Posterior cingulate gyrus (tissue), 11 donors: ENCODE measurements at places on chromosomes 3 and 15.

DNA sequence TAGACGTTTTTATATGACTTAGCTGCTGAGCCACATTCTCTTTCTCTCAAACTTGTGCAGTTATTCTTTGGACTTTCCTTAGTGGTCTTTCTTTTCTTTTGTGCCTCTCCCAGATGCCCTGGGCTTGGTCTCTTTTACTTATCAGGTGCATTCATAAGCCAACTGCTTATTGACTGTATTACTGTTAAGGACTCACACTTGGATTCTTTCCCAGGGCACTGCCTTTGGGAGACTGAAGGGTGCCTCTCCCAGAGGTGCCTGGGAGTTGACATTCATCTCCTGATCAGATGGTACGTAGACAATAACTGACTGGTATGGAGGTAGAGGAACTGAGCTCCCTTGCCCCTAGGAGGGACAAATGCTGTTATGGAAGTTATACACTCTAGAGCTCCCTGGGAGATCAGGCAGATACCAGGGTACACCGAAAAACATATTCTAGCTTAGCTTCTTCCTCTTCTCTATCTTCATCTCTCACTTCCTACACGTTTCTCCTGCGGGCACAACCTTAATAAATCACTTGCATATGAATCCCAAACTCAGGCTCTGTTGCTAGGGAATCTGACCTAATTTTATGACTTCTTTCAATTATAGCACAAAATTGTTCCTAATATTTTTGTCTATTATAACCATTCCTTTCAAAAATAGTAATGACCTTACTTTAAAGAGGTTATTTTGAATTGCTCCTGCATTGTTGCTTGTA is 24.7 kb downstream of the PARP15 start:
- no peak for DNase-seq

GRCh38 chr15:51982013-51982769 is 10.6 kb upstream of the LEO1 start:
- DNase-seq: no peak

GRCh38 chr15:66053991-66054390 is 184.7 kb downstream of the RAB11A start:
- peak; percentile 40 for DNase-seq

DNA sequence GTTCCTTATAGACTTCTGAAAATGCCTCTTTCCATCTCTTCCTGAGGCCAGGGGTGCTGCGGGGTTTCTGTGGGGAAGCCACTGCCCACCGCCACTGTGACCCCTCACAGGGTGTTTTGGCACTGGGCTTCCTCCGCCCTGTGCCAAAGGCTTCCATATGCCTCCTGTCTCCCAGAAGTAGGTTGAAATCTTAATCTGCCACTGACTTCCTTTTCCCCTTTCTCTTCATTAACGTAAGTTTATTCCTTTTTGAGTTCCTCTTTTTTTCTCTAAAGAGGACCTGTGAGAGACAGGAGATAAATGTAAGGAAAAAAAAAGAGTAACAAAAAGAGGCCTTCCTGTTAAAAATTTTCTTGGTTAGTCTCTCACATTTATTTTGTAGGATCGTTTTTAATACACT is 220.5 kb downstream of the CTNNB1 start:
- DNase-seq: no peak

- DNase-seq: no peak
Measured at GRCh38 chr3:187802203-187802927, 57.1 kb upstream of the BCL6 start.

DNA sequence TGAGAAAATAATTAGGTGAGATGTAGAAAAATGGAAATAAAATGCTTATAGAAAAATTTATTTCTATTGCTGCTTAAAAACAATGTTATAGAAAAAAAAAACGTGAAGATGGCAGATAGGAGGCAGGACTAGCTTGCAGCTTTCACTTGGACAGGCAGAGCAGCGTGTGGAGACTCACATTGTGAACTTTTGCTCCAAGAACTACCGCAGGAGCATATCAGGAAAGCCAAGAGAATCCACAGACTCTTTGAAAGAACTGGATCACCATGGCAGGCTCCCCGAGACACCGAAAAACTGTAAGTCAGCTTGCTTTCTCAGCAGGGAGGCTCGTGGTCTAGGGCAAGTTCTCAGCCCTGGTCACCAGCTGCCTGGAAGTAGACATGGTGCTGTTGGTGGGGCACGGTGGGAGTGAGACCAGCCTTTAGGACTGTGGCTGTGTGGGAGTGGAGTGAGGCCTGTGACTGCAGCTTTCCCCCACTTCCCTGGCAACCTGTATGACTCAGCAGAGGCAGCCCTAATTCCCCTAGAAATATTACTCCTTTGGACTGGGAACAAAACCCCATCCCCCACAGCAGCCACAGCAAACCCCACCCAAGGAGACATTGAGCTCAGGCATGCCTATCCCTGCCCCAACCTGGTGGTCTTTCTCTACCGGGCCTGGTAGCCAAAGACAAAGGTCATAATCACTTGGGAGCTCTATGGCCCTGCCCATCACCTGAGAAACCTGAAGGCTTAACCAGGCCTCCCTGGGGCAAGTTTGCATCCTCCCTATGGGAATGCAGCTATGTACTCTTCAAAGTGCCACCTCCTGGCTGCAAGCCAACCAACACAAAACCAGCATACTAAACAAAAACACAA is 22.8 kb downstream of the STRIT1 start:
- no peak for DNase-seq
